ENCODE measurements at places on chromosomes 7 and 10.

DNA sequence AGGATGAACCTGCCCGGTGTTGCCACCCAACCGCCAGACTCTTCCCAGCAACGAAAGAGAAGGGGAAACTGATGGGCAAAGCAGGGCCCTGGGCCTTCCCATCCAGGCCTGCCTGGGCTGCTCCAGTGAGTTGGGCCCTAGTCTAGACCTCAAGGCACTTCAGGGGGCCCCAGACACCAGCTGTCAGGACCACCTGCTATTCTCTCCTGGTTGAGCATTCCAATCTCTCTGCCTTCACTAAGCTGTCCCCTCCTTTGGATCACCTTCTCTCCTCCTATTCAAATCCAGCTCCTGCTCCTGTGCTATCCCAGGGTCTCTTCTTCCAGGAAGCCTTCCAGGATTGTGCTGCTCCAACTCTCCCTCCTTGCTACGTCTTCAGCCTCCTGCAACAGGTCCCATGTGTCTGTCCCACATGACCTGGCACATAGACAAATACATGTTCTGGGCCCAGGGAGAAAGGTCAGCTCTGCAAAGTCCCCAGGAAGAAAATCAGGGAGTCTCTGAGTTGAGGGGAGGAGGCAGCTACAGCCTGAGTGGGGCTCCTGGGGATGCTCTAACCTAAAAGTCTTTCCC is 3.1 kb downstream of the STX1A start:
- no peak for DNase-seq

GRCh38 chr7:70457482-70457881 is 674.5 kb upstream of the GALNT17 start:
- no peak for DNase-seq

- no peak for DNase-seq
Measured at GRCh38 chr7:40845943-40846342, 711.1 kb downstream of the SUGCT start.

- no peak for DNase-seq
Measured at GRCh38 chr7:103811997-103812396, 177.5 kb downstream of the RELN start.

DNA sequence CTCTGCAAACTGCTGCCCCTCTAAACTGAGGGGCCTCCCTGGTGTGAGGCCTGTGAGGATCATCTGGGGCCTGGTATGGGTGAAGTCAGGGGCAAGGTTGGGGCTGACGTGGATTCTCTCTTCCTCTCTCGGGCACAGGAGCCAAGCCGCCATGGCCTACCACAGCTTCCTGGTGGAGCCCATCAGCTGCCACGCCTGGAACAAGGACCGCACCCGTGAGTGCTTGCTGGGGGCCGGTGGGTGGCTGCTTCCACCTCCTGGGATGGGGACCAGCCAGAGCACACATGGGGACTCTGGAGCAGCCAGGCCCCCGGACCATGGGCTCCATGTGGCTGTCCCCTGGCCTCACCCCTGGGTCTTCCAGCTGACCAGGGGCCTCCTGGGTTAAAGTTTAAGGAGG is 11.0 kb downstream of the ARPC1B start:
- no peak for DNase-seq

DNA sequence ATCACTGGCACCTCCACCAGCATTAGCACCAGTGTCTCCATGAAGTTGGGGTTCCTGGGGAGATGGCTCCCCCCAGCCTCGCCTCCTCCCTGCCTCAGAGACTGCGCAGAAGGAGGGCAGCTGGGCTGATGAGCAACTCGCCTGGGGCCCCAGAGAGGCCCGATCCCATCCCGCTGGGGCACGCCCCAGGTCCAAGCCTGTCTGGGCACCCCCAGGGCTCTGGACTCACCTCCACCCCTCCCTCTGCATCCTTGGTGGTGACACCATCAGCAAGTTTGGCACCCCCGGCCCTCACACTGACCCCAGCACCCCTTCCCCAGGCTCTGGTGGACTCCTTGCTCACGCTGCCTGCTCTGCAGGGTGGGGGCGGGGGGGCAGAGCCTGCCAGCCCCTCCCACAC is 89.5 kb downstream of the LHPP start:
- no peak for DNase-seq

DNA sequence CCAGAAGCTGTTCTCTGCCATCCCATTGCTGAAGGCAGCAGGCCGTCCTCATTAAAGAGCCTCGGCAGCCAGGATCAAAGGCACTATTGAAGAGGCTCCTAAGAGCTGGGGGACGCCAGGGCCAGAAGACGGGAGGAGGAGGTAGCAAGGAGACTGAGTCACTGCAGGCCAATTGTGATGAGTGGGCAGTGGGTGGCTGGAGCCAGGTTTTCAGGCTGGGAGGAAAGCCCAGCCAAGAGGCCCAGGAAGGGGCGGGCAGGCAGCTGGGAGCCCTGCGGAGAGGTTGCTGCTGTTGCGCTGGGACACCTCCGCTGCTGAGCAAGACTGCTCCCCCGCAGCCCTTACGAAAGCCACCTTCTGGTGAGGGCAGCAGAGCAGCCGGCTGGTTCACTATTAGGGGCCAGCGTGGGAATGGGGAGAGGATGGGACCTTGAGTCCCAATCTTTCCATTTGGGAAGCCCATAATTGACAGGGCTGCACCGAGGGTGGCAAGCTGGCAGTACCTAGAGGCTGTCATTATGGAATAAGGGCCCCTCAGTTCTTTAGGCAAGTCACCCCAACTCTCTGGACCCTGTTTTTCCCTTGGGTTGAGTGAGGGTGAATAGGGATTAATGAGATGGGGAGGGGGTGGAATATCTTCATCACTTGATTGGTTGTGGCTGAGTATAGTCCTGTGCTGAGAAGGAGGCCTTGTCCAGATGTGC is 48.4 kb downstream of the UNC5B start:
- no peak for DNase-seq

DNA sequence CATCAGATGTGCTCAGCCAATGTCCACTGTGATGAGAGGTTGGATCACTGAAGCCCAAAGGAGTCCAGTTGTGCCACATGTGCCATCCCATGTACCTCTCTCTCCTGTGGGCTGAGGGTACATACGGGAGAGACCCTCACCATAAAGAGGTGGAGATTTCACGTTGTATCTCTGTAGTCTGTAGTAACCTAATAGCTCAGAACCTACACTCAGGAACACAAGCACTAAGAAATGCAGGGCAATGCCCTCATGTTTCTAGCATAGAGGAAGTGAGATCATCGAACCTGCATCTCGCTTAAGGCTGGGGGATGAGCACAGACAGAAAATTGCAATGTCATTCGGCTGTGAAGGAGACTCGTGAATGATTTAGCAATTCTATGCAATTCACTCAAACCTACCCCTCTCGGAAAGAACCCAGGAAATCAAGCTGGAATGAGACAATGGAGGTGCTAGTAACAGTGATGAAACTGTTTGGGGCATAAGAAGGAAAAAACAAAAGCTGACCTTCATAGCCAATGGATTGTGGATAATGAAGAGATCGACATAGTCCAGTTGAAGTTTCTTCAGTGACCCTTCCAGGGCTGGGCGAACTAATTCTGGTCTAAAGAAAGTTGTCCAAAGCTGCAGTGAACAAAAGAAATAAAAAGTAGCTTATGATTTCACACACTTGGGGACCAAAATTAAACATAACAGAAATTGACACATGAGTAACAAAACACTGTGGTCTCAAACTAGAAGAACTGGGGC is 80.3 kb upstream of the UCN3 start:
- no peak for DNase-seq

GRCh38 chr10:78118591-78118990 is 84.9 kb downstream of the RPS24 start:
- no peak for DNase-seq

GRCh38 chr10:986881-987619 is 1.2 kb upstream of the GTPBP4 start:
- DNase-seq, result no peak

DNA sequence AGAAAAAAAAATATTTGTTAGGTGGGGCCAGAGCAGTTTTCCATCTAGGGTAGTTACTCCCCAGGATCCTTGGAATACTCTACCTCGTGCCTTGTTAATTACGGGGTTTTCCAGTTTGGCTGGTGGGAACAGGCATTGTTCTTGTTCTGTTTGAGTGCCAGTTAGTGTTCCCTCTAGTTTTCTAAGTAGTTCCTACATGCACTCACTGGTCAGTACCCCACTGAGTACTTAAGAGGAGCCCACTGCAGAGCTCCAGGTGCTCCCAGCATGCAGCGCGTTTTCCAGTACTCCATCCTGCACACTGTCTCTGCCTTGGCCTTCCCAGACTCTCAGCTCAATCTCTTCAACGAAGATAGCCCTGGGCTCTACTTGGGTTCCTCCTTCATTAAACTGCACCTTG is 58.0 kb downstream of the AHCYL2 start:
- no peak for DNase-seq

DNA sequence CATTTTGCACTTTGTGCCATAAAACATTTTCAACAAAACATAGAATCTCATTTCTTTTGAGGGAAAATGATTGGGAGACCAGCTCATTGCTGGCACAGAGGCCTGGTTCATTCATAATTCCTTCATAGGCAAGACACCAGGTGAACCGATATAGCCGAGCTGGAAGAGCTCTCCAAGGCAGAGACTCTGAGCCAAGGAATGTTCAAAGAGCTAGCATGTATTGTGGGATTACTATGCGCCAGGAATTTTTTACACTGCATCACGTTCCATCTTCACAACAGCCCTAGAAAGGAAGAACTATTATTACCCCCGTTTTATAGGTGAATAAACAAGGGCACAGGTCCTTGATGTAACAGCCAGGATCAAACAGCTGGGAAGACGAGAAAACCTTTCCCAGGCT is 2.1 kb upstream of the IL6 start:
- DNase-seq, result no peak

DNA sequence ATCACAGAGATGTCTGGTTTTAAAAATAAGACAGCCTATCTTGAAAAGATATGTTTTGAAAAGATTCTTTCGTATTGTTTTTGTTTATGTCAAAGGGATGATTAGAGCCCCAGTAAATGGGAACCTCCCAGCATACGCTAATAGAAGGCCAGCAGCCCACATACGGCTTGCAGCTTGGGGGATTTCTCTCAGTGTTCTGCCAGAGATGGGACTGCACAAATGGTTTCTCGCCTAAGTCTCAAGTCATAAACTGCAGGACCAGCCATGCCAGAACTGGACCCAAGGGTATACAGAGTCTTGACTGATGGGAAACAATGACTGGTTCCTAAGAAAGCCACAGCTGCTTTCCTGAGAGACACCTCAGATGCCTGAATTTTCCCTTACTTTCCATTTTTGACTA is 306.9 kb upstream of the DGKB start:
- no peak for DNase-seq

DNA sequence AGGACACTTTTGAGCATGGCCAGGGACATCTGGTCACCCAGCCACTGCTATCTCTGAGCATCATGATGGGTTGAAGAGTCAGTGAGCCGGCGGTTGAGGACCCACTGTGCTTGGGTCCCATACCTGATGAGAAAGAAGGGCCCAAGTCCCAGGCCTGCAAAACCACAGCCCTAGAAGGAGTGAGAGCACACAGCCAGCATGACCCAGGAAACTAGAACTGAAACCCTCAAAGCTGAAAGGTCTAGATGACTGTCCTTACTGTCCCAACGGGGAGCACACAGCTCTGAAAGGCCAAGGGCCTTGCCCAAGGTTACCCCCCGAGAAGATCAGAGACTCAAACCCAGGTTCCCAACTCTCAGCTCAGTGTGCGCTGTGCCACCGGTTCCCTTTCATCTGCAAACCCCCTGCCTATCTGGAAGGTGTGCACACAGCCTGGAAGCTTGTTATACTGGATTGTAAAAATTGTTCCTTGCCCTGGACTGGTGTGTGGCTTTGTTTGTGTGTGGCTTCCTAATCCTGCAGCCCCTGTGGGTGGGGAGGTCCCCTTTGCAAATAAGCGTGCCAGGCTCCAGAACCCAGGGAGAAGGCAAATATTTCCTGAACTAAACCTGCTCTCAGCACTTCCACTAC is 22.6 kb upstream of the PSAP start:
- DNase-seq, result no peak

GRCh38 chr10:30915146-30915545 is 116.5 kb downstream of the ZNF438 start:
- DNase-seq, result no peak

GRCh38 chr10:123019941-123020703 is 11.3 kb downstream of the ACADSB start:
- no peak for DNase-seq

- DNase-seq, result no peak
Measured at GRCh38 chr10:48187713-48188485, 86.6 kb downstream of the FRMPD2 start.

GRCh38 chr7:87935384-87935706 is 1.3 kb downstream of the ADAM22 start:
- DNase-seq, result no peak

DNA sequence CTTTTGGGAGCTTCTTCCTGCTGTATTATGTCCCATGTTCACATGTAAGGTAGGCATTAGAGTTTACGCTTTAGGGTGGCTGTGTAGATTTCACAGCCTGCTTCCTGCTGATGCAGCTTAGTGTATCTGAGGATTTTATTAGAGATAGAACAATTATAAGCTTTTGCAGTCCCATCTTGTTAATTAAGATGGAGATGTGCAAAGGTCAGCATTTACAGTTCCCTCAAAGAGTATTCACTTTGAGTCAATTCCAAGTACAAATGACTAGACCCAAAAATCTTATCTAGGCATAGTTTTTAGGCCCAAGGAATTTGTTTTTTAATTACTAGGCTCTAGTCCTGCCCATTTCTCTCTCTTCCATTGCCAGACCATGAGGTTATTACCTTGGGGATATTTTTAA is 239.9 kb upstream of the PHF14 start:
- no peak for DNase-seq

- no peak for DNase-seq
Measured at GRCh38 chr10:121425623-121426022, 172.6 kb downstream of the FGFR2 start.

DNA sequence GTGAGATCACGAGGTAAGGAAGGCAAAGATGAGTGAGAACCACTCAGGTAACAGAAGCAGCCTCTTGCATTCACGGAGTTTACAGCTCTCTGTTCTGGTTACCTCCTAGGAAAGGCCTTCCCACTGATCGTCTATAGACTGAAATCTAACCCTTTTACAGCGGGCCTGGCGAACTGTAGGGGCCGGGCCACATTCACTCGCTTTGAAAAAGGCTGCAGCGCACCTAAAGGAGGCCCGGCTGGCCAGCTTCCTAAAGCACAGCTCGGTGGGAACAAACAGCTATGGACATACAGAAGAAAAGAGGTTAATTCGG is 565 bp downstream of the ATP5MK start:
- no peak for DNase-seq

DNA sequence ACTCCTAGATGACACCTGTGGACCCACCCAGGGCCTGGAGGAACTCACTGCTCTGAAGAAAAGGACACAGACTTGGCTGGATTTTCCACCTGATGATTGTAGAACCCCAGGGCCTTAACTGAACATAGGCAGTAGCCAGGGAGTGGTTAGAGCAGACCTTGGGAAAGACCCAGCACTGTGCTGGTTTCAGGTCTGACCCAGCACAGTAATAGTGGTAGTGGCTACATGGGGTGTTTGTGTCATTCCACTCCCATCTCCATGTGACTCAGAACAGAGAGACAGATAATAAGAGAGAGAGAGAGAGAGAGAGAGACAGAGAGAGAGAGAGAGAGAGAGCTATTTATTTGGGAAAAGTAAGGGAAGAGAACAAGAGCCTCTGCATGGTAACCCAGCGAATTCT is 239.1 kb upstream of the MEOX2 start:
- DNase-seq, result no peak
